HCEC 1CT (cell line): ENCODE measurements at places on chromosomes 6 and 20.

- DNase-seq = no peak
Measured at GRCh38 chr20:24629668-24630067, 160.2 kb downstream of the SYNDIG1 start.

GRCh38 chr6:124888581-124889371 is 73.5 kb upstream of the RNF217 start:
- no peak for DNase-seq

- DNase-seq = no peak
Measured at GRCh38 chr6:151723152-151723551, 84.3 kb upstream of the ESR1 start.

GRCh38 chr6:33192671-33193602 is 670 bp upstream of the COL11A2 start:
- DNase-seq = no peak

- DNase-seq = peak; percentile 77
Measured at GRCh38 chr6:149454346-149454848, 30.4 kb downstream of the ZC3H12D start.

DNA sequence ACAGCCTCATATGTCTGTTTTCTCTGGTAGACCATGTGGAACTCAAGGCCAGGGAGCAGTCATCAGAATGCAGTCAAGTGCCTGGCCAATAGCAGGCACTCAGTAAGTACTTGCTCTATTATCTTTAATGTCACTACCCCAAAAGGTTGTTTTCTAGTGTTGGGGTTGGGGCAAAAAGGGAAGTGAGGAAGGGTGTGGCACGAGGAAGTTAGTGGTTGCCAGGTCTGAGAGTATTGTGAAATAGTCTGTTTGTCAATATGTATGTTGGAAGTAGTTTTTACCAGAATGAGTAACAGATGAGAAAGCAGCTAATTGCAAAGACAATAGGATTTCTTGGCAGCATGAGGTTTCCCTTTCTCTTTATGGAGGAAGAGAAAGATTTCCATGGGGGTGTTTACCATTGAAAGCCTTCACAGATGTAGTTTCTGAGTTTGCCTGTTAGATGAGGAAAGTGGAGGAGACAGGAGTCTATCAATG is 59.5 kb upstream of the ARMH2 start:
- DNase-seq = peak; percentile 32

DNA sequence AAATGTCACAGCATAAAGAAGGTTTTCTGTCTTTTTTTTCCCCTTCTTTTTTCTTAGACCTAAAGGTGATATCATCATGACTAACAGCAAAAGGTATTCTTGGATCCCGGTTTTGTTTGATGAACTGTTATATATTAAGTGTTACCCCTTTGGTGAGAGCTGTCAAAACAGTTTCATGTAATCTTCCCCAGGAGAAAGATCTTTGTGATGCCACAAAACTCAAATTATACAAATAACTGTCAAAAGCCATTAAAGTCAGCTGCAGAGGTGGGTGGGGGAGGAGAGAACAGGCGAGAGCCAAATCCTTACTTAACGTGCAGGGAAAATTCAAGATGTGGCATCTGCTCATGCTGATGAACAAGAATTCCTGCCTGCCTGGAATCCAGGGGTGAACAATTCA is 258.2 kb downstream of the BMP7 start:
- no peak for DNase-seq

DNA sequence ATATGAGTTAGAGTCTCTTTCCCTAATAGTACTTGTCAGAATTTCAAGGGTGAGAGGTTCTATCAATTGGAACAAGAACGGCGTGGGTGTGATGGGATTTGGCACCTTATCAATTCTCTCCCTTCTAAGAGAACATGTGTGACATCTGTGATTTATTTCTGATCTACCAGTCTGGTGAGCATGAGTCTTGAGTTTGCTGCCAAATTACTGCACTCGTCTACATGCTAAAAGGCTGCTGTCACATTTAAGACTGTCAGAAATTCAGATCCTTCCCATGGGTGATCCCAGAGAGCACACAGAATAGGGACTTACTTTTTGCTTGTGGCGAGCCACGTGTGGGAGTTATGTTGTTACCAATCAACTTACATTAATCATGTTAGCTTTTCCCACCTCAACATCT is 370.2 kb upstream of the SASH1 start:
- DNase-seq = no peak

GRCh38 chr6:127554435-127555006 is 22.5 kb upstream of the C6orf58 start:
- DNase-seq = peak; percentile 67

- DNase-seq = peak; percentile 48
Measured at GRCh38 chr6:131914234-131914633, 36.9 kb downstream of the CCN2 start.

- DNase-seq = no peak
Measured at GRCh38 chr20:50331469-50332363, 141.1 kb downstream of the CEBPB start.

DNA sequence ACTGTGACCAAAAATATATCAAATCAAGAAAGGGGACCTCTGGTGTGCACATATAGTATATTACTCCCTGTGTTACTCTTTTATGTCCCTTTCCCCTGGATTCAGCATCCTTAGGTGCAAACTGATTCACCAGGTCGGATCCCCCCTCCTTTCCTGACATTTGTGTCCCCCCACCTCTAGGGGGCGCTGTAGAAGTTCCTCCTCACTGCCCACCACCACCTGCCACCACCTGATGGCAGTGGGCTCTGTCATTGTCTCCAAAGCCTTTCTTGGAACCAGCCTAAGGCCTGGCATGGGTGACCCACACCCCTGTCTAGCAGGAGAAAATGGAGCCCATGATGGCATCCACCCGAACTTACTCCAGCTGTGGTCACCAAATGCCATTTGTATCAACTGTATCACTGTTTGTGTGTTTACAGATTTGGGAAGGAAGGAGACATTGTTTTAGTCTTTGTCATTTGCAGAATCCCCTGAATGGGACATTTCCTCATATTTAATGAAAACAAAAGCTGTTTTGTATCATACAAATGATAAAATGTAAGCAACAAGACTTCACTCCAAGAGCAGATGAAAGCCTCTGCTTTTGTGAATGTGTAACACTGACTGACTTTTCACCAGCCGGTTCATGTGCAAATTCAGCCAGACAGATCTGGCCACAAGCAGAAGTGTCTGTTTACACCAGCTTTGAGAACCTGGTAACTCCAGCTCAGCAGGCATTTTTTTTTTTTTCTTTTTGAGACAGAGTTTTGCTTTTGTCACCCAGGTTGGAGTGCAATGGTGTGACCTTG is 66.2 kb downstream of the ARMC2 start:
- peak; percentile 14 for DNase-seq

DNA sequence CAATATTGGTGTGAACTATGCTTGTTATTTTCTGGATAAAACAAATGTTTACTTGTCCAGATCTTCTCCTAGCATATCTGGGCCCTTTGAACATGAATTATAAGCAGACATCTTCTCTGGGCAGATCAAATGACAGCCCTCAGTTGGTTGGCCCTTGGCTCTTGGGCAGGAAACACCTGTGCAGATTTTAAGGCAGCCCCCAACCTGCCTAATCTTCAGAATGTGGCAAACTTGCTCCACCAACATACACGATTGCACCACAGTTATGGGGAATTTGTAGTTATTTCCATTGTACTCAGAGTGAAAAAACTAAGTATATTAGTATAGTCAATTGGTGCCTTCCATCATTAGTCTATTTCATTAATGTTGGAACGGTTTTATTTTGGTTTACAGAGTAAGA is 94.9 kb upstream of the KCNK16 start:
- no peak for DNase-seq

DNA sequence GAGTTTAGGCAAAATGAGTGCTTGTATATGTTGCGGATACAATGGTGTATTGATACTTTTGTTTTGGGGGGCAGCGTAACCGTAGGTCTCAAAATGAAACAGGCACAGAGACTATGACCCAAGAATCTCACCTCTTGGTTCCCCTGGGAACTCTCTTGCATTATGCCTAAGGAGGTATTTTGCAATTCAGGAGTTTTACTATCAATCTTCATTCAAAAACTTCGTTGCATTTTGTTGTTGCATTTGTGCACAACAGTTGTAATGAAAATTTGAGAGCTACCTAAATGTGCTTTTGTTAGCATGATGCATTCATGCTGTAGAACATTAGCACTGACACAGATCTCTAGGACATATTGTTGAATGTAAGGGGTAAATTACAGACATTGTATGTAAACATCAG is 18.2 kb downstream of the VTA1 start:
- no peak for DNase-seq

DNA sequence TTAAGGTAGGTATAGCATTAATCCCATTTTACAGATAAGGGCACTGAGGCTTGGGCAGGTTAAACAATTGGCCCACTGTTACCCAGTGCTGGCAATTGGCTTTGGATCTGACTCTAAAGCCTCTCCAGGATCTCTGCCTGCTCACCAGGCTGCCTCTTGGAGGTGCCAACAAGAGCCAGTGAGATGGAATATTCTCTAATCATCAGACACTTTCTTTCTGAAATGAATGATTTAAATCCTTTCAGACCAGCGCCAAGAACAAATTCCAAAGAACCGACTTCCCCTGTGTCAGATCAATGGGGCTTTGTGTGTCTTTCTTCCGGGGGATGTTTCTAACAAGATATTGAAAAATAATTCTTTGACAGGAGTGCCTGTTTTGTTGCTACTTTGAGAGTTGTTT is 23.6 kb downstream of the CYP39A1 start:
- no peak for DNase-seq

DNA sequence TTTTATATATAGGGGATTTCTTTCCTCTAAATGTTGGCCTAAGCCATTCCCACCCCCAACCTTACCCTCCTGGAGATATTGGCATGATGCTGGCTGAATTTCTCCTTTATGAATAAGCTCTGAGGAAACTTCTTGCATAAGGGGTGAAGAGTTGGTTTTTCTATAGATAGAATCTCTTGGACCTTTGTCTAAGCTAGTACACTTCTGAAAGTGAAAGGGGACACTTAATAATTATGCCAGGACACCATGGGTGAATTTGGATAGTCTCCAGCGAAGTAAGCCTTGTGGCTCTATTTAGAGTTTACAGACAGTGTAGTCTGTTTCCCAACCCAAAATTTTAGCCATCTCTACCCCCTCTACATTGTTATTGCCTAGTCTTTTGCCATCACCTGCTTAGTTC is 27.1 kb upstream of the FABP7 start:
- no peak for DNase-seq

DNA sequence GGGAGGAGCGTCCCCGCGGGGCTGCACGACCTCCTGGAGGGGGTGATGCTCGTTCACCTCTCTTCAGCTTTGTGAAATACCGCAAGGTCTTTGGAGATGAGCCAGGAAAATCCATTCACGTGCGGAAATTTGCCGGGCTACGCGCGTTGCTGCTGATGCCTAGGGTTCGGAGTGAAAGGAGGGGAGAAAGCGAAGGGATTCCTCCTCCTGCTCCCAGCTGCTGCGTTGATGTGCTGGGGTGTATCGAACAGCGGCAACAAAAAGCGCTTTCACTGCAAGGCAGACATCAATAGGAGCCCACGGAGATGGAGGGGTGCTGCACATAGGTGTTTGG is 391 bp upstream of the B3GAT2 start:
- no peak for DNase-seq

- DNase-seq = no peak
Measured at GRCh38 chr6:166497087-166497899, 89.2 kb downstream of the RAMACL start.

- no peak for DNase-seq
Measured at GRCh38 chr6:140271759-140272377, 897.4 kb upstream of the CITED2 start.

GRCh38 chr6:105094133-105094640 is 85.6 kb downstream of the POPDC3 start:
- DNase-seq = no peak

DNA sequence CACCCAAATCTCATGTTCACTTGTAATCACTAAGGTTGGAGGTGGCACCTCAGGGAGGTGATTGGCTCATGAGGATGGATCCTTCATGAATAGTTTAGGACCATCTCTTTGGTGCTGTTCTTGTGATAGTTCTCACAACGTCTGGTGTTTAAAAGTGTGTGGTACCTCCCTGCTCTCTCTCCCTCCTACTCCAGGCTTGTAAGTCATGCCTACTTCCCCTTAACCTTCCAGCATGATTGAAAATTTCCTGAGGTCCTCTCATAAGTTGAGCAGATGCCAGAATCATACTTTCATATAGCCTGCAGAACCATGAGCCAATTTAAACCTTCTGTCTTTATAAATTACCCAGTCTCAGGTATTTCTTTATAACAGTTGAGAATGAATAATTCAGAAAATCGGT is 16.6 kb downstream of the HLA-A start:
- no peak for DNase-seq

GRCh38 chr6:38194589-38194988 is 375.1 kb downstream of the ZFAND3 start:
- no peak for DNase-seq

DNA sequence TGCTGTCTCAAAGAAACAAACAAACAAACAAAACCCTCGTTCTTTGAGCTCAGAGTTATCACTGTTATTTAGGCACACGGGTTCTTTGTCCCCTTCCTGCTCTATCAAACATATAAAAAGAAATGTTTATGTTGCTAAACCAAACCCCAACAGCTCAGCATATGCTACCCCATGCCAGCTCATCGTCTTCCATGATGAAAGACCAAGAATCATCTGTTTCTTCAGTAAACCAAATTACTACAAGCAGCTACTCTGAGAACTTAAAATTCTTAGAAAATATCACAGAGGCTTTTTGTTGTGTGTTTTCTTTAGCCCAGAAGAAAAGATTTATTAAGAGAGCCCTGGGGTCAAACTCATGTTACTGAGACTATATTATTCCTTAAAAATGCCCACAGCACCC is 4.7 kb downstream of the TRERF1 start:
- DNase-seq = no peak

GRCh38 chr6:125558907-125559306 is 190.5 kb upstream of the HEY2 start:
- DNase-seq = no peak

DNA sequence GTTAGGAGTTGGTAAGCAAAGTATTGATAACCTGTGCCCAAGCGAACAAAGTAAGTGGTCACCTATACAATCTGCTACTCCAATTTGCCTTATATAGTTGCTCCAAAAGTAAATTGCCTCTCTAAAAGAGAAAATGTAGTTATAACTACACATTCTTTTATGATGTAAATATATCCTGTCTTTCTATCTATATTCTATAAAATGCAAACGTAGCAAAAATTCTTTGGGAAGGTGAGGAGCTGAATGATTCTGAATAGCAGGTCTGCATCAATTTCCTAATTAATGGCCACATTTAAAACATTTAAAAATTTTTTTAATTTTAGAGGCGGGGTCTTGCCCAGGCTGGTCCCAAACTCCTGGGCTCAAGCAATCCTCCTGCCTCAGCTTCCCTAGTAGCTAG is 64.2 kb upstream of the ASIP start:
- no peak for DNase-seq
